CD4-positive, alpha-beta memory T cell (primary cell): ENCODE measurements at places on chromosomes 16 and 17. TPM values are rescaled to one million over a fixed set of nuclear protein-coding genes. Genes with fewer than 3 reads are reported as not detected.

DNA sequence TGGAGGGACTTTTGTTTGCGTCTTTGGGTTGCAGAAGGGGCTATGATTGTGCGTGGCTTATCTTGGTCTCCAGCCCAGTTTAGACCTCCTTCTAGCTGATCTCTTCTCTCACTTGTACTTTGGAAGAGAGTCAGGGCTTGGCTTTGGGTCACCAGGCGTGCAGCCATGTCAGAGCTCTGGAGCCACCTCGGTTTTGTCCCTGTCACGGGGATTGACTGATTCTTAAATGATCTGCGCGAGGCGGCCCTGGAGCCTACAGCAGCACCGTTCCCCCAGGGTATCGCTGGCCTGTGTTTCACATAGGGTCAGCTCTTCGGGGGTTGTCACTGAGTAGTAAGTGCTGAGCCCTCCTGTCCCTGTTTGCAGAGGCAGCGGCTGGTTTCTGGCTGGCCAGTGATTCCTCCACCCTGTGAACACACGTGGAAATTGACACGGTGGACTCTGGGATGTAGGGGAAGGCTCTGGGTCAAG is 209.8 kb upstream of the CHMP6 start:
- DNase-seq: no peak

- DNase-seq: no peak
Observed at GRCh38 chr16:86960266-86960665, 356.9 kb downstream of the C16orf95 start.

DNA sequence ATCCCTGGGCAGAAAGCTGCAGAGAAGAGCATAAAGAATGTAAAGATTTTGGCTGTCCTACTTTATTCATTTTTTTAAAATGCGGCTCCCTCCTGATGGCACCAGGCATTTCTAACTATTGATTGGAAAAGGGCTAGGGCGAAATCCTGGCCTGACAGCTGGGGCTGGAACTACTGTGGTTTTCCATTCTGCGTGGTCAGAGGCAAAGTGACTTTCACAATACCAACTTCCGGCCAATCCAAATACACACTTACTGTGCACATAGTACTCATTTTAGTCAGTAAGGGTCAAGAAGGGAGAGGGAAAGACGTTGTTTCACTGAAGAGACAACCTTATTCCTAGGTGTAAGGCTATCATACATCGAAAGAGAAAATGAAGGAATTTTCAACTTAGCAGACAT is 113.8 kb upstream of the PMFBP1 start:
- DNase-seq: no peak

- no peak for DNase-seq
Observed at GRCh38 chr16:74758801-74759200, 15.8 kb downstream of the FA2H start.

GRCh38 chr16:13168091-13168572 is 266.7 kb downstream of the SHISA9 start:
- no peak for DNase-seq

The KRTAP4-3 gene
- not detected for polyA plus RNA-seq
